ENCODE measurements at places on chromosomes 4 and X.

DNA sequence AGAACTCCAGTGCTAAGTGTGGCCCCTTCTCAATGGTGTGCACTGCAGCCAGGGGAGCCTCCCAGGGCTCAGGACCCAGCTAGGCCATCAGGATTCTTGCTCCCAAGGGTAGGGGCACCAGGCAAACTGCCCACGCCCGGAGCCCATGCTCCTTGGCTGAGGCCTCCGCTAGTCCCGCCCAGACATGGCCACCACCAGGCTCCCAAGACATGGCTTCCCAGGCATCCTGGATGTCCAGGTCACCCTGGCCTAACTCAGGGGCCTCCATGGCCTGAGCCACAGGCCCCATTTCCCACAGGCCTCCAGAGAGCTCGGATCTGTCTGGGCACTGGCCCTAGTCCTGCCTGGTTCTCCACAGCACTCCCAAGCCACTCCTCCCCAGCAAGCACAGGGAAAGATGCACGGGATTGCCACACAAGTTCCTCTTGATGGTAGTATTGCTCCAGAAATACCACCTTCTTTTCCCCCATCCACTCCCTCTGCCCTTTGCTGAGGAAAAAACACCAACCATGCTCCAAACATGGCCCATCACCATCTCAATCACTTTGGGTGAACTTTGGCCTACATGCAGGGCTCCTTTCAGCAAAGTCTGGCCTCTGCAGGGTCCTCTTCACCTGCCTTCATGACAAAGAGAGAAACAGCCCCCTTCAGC is 274.7 kb upstream of the AGTR2 start:
- no peak for DNase-seq

GRCh38 chr4:155342142-155342541 is 34.6 kb downstream of the MAP9 start:
- no peak for DNase-seq

GRCh38 chrX:20224814-20225487 is 41.8 kb downstream of the RPS6KA3 start:
- peak; percentile 52 for DNase-seq

DNA sequence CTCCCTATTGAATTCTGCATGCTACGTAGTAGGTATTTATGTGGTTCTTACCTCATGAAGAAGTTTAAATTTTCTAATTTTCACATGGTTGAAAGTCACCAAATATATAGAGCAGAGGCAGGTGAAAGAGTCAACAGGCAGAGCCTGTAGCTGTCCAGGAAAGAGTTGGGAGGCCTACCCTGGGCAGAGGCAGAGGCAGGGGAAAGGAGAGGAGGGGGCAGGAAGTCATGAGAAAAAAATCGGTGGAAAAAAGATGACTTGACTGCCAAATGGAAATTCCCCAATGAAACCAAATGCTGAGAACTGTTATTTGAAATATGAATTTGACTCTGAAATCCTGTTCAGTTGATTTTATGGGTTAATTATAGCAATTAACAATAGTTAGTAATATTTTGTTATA is 23.1 kb upstream of the GPR34 start:
- no peak for DNase-seq

DNA sequence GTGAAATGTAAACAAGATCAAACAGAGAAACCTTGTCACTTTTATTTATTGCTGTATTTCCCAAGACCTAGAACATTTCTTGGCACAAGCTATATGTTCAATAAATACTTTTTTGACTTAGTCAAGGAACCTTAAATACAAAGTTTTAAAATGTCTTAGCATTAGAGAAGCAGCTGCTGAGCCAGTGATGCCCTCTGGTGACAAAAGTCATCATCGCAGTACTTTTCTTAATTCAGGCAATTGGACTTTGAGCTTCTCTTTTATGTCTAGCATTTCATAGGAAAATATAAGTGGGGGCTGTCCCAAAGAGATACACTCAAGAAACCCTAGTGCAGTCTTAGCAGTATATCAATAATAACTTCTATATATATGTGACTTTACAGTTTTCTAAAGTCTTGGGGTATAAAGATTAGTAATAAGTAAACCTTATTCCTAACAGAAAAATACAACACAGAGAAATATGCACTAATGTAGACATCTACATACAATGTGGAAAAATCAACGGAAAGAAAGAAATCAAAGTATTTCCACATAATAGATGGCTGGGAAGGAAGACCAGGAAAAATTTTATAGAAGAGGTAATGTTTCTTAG is 118.4 kb downstream of the DTHD1 start:
- DNase-seq: peak; percentile 48

DNA sequence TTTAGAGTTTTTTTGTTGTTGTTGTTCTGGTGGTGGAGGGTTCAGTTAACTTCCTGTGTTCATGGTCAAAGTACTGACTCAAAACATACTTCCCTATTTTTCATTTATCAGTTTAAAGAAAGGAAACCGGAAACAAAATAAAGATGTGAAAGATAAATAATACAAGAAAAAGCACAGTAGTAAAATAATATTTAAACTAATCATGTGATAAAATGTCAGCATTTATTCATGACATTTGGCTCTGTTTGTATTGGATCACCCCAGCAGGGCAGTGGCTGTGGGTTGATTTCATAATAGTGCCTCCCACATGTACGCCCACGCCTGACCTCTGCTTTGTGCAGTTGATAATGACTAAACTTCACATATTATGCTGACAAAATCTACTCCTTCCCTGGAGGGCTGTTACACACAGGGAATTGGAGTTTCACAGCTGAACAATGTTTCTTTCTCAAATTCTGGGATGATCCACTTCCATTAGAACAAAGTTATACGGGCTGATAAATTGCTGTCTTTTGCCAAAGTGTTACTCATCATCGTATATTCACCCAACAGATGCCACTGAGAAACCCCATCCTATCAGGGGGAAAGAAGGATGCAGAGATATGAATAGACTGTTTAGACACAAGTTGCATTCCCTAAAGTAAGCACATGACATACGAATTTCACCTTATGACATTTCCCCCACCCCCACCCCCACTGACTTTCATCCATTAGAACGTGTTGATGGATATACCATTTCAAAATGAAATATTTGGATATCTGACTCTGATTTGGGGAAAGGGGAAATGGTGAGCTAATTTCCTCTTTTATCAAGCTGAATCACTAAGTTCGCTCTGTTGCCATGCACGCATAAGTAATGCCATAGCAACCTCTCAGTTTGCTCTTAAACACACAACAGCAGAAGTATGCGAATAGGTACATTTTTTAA is 48.3 kb downstream of the AMELX start:
- peak; percentile 91 for DNase-seq

GRCh38 chr4:185950891-185951290 is 118.1 kb upstream of the TLR3 start:
- no peak for DNase-seq

DNA sequence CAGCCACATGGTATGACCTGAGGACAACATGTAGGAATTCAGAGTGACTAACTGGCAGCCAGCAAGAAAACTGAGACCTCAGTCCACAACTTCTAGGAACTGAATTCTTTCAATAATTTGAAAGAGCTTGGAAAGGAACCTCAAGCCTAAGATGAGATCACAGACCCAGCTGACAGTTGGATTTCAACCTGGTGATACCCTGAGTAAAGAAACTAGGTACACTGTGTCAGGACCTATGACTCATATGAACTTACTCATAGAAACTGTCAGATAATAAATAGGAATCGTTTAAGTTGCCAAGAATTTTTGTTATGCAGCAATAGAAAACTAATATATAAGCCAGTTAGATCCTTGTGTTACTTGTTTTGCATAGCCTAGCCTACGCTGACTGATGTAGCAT is 102.4 kb upstream of the DCAF12L1 start:
- DNase-seq: no peak
